ENCODE measurements at places on chromosomes 7 and 10.

- no peak for DNase-seq
These were observed 285.6 kb downstream of the HGF start for GRCh38 chr7:81484261-81484660.

- DNase-seq = peak; percentile 59
These were observed at the start of gene GIGYF1 for GRCh38 chr7:100694098-100694745. GIGYF1 (minus strand) TSS chr7:100694250; CDS start chr7:100688238, 6,012 bp downstream.

GRCh38 chr10:105714728-105715127, 1073.6 kb downstream of the SORCS3 start:
- DNase-seq = no peak

DNA sequence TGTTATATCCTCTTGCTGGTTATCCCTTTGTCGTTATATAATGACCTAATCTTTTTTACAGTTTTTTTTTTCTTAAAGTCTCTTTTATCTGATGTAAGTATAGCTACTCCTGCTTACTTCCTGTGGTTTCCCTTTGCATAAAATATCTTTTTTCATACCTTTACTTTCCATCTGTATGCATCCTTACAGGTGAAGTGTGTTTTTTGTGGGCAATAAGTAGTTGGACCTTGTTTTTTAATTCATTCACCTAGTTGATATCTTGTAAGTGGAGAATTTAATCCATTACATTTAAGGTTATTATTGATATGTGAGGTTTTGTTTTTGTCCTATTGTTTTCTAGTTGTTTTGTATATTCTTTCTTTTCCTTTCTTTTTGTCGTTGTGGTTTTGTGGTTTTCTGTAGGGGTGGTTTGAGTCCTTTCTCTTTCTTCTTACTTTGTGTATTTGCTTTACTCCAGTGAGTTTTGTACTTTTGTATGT, 168.6 kb downstream of the MLLT10 start:
- DNase-seq = peak; percentile 14

- no peak for DNase-seq
These were observed 594.8 kb upstream of the FZD8 start for GRCh38 chr10:36236931-36237330.

GRCh38 chr7:17030559-17030958, 148.8 kb upstream of the AGR3 start:
- no peak for DNase-seq

- no peak for DNase-seq
These were observed 48.9 kb downstream of the LRGUK start for GRCh38 chr7:134176037-134176350.

- DNase-seq = no peak
These were observed 528.7 kb upstream of the IGFBP3 start for GRCh38 chr7:46449743-46450142.

GRCh38 chr7:98930464-98930863, 52.1 kb downstream of the TRRAP start:
- peak; percentile 28 for DNase-seq

DNA sequence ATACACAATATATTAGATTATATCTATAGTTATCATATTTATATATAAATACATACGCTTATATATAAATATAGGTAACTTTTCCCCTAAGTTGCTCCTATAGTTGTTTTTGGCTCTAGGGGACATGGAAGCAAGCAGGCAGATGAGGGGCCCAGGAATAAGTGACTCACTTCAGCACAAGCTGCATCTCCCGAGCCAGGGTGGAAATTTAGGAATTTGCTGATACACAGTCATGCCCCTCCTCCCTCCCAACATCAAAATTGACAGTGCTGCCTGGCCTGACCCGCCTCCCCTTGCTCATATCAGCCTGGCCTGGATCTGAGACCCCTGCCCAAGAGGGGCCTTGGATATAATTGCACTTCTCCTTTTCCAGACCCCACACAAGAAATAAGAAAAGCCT, 33.8 kb downstream of the MKI67 start:
- no peak for DNase-seq

- no peak for DNase-seq
These were observed 15.9 kb downstream of the SH3PXD2A start for GRCh38 chr10:103839519-103839871.

DNA sequence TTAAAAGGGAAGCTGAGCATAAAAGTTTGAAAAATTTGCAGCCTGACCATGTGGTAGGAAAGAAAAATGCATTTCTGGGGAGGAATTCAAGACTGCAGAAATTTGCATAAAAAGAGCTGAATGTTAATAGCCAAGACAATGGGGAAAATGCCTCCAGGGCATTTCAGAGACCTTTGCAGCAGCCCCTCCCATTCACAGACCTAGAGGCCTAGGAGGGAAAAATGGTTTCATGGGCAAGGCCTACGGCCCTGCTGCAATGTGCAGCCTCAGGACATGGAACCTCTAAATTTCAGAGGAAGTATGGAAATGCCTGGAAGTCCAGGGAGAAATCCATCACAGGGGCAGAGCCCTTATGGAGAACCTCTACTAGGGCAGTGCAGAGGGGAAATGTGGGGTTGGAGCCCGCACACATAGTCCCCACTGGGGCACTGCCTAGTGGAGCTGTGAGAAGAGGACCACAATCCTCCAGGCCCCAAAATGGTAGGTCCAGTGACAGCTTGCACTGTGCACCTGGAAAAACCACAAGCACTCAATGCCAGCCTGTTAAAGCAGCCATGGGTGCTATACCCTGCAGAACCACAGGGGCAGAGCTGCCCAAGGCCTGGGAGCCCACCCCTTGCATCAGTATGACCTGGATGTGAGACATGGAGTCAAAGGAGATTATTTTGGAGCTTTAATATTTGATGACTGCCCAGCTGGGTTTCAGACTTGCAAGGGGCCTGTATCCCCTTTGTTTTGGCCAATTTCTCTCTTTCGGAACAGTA, 243.8 kb downstream of the DNAJB9 start:
- DNase-seq = no peak

- no peak for DNase-seq
These were observed 339.2 kb downstream of the GRID1 start for GRCh38 chr10:86027346-86027745.
